Stimulated activated CD4-positive, alpha-beta T cell treated with anti-CD3 and anti-CD28 coated beads, Interleukin-2, amount 100 ng/mL, for 48 hours (primary cell): ENCODE measurements at places on chromosomes 1 and 21.

- peak; percentile 39 for DNase-seq
Measured at GRCh38 chr1:28208818-28209441, 23.9 kb downstream of the DNAJC8 start.

GRCh38 chr1:47190509-47190855 lies 646 bp upstream of the PDZK1IP1 start:
- DNase-seq: no peak

GRCh38 chr1:10299151-10299550 lies 88.8 kb downstream of the KIF1B start:
- DNase-seq: no peak

DNA sequence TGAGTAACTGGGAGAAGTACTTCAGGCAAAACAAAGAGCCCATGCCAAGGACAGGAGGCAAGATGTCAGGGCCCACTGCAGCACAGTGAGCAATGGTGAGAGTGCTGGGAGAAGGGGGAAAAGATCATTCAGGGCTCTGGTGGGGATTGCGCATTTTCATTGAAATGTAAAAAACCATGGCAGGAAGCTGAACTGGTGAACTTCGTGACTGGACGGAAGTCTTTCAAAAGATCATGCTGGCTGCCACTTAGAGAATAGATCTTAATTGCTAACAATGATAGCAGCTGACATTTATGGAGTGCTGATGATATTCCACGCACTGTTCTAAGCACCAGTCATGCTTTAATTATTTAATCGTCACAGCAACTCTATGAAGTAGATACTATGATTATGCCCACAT lies 107.0 kb downstream of the TGFBR3 start:
- no peak for DNase-seq

- DNase-seq: no peak
Measured at GRCh38 chr1:192574073-192574472, 1.5 kb upstream of the RGS1 start.

DNA sequence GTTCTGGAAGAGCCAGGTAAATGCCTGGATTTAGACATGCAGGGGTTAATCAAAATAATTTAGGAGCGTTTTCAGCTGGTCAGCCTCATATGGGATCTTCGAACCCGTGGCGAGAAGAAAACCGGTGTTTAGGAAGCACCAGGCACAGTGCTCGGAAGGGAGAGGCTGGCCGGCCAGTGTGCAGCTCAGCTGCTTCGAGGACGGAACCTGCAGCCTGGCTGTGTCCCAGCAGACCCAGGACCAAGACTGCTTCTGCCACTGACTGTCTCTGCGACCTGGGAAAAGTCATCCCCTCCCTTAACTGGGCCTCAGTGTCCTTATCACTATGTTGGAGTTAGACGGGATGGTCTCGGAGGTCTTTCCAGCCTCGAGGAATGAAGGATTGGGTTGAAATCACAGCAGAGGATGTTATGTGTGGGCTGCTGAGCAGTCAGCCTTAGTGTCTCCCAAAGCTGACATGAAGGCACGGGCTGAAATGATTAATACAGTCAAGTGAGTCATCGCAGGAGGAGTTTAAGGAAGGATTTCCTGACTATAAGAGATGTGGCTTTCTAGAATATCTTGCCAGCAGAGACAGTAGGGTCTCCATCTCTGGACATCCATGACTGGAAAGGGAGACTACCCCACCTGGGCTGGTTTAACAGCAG lies 20.8 kb downstream of the PPFIA4 start:
- no peak for DNase-seq

DNA sequence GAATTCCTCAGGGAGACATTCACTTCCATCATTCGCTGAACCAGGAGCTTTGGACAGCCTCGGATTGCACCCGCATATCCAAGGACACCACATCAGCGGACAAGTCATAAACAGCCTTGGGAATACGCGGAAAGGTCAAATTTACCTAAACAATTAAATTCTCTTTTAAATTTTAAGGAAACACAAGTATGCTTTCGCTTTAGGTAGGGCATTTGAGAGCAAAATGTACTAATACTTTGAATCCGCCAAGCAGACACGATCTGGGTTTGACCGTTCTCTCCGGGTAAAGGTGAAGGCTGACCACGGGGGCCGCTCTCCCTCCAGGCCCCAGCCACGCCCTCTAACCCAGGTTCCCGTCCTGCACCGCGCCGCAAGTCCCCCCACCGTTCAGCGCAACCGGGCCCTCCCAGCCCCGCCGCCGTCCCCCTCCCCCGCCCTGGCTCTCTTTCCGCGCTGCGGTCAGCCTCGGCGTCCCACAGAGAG lies 479 bp upstream of the ACADM start:
- peak; percentile 63 for DNase-seq

- no peak for DNase-seq
Measured at GRCh38 chr1:216566641-216567205, 143.5 kb upstream of the USH2A start.

GRCh38 chr1:81151206-81151605 lies 649.5 kb upstream of the ADGRL2 start:
- DNase-seq: no peak

DNA sequence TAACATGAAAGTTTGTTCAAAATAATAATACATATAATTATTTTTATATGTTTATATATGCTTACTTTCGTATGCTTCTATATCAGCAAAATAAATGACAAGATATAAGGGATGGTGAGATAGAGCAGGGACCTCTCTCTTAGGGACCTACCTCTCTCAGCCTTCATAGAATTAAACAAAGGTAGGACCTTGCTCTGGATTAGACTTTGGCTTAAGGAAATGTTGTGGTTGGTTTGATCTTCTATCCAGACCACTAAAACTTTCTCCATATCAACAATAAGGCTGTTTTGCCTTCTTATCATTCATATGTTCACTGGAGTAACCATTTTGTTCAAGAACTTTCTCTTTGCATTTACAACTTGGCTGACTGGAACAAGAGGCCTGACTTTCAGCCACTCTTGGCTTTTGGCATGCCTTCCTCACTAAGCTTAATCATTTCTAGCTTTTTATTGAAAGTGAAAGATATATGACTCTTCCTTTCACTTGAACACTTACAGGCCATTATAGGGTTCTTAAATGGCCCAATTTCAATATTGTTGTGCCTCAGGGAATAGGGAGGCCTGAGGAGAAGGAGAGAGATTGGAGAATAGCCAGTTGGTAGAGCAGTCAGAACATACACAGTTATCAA lies 14.4 kb downstream of the FRRS1 start:
- DNase-seq: no peak

DNA sequence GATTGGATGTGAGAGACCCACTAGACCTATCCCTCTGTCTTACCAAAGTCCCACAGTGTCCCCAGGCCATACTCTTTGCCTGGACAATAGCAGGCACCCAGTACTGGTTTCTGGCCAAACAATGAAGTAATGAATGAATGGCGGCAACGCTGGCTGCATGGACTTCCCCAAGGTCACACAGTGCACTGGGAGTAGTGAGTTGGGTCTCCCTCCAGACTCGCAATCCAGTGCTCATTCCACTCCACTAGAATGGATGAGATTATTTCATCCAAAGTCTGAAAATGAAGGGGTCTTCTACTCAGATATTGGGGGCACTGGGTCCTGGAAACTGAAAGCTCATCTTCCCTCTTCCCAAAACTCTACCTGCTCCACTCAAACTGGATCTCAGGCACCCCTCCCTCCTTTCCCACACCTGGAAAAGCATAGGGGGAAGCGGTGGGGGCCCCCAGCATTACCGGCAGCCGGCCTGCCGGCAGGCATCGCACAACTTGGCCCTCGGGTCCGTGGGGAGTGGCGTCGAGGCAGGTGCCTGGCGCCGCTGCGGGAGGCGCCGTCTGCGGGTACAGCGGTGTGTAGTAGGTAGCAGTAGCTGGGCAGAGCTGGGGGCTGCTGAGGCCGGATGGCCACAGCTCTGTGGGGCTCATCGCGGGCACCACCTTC lies 816 bp downstream of the E2F2 start:
- peak; percentile 28 for DNase-seq

DNA sequence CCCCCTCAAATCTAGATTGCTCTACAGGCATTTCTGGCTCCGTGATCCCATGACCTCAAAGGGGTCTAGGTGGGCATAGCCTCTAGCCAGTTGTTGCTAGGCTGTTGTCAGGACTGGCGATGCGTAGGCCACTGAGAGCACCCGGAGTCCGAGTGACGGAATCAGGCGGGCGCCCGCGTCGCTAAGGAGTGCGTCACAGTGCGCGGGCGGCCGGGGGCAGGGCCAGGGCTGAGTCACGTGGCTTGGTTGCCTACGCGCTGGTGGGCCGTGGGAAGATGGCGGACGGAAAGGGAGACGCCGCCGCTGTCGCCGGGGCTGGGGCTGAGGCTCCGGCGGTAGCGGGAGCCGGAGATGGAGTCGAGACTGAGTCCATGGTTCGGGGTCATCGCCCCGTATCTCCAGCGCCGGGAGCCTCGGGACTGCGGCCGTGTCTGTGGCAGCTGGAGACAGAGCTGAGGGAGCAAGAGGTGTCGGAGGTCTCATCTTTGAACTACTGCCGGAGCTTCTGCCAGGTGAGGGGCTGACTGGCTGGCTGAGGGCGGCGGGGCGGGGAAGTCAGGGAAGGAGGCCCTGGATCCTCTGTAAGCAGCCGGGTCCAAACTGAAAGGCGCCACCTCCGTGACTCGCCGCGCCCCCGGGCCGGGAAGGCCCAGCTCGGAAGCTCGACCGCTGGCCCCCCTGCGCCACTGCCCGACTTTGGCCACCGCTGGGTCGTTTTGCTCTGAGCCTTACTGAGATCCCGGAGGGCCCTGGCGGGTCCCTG lies at the start of gene RLF:
Gene RLF, plus strand, starts transcription at position 263 of the 763 bp plus-strand sequence. Its CDS starts 13 bp downstream, at position 276.
- peak; percentile 92 for DNase-seq

GRCh38 chr1:94919241-94920030 lies 7.5 kb downstream of the CNN3 start:
- DNase-seq: no peak

- DNase-seq: no peak
Measured at GRCh38 chr1:30855686-30856259, 52.8 kb downstream of the SDC3 start.

GRCh38 chr1:57010511-57010910 lies 44.7 kb upstream of the C8B start:
- DNase-seq: no peak

DNA sequence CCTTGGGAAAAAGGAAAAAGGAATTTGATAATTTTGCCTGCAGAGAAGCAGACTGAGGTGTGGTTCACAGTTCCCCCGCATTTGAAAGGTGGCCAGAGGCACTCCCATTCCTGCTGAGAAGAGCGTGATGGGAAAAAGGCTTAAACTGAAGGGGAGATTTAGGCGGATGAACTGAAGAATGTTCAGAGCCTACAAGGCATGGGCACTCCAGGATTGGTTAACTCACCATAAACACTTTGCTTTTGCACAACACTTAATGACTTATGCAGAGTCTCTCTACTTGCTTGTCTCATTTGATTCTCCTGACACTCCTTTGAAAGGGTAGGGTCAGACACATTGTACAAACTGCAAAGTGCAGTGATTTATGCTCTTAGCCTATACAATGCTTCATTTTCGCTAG lies 119.6 kb upstream of the RUNX1 start:
- no peak for DNase-seq

GRCh38 chr1:24111996-24112779 lies at the start of gene MYOM3:
Gene MYOM3 (minus strand): TSS chr1:24112135. CDS start chr1:24108636, 3,499 bp downstream.
- peak; percentile 49 for DNase-seq

- no peak for DNase-seq
Measured at GRCh38 chr1:17559615-17560419, 20.3 kb downstream of the ARHGEF10L start.

- no peak for DNase-seq
Measured at GRCh38 chr1:27011058-27011764, 1.4 kb downstream of the TENT5B start.

- no peak for DNase-seq
Measured at GRCh38 chr21:31078796-31079195, 40.5 kb upstream of the KRTAP19-8 start.

- no peak for DNase-seq
Measured at GRCh38 chr1:24505816-24506215, 3.2 kb downstream of the RCAN3 start.

- DNase-seq: no peak
Measured at GRCh38 chr1:37533317-37534093, 18.9 kb upstream of the MEAF6 start.

GRCh38 chr1:174942547-174943255 lies 57.0 kb upstream of the CACYBP start:
- no peak for DNase-seq

DNA sequence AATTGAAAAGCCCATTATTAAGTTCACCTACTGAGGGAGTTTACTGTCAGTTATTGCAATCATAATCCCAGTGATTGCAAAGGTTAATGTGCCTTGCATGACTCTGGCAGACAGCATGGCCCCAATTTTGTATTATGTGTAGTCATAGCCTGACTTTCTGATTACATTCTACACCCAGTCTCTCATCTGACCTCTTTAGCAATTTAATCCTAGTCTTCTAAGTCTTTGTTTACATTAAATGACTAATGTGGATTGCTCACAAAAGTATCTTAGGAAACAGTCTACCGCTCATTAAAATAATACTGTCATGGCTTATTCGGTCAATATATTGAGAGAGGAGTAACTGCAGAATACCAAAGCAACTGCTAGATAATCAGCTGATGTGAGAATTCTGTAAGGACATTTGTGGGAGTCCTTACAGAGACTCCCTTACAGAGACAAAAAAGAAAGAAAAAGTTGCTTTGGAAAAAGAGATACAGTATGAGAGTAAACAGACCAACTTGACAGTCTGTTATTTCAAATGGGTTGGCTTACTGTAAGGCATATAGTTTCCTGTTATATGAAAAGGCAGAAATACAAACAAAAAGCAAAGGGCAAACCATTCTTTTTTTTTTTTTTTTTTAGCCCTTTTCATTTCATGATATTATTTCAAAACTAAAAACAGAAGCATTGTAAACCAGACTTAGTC lies 42.8 kb downstream of the SMG7 start:
- no peak for DNase-seq

GRCh38 chr1:153929981-153930948 lies 7.5 kb upstream of the GATAD2B start:
- no peak for DNase-seq

DNA sequence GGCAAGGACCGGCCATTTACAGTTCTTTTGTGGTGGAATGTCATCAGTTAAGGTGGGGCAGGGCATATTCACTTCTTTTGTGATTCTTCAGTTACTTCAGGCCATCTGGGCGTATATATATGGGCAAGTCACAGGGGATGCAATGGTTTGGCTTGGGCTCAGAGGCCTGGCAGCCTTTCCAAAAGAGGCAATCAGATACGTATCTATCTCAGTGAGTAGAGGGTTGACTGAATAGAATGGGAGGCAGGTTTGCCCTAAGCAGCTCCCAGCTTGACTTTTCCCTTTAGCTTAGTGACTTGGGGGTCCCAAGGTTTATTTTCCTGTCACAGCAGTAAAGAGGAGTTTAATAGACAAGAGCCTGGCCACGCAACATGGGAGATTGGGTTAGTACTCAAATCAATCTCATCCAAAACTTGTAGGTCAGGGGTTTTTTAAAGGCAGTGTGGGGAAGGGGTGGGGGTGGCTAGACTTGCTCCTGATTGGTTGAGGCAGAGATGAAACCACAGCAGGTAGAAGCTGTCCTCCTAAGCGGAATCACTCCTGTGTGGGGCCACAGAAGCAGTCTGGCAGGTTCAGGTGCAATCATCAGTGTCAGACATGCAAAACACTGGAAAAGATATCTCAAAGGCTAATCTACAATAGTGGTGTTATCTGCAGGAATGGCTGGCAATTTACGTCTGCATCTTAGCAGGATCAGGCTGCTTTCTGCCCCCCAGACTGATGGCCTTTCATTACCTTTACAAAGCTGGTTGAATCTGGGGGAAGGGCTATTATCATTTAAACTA lies 112.9 kb downstream of the TLR5 start:
- DNase-seq: no peak

GRCh38 chr1:192943108-192943507 lies 116.1 kb downstream of the UCHL5 start:
- no peak for DNase-seq

GRCh38 chr1:234616644-234617043 lies 6.7 kb upstream of the IRF2BP2 start:
- DNase-seq: no peak
